ENCODE measurements at places on chromosomes 4 and X.

- DNase-seq: no peak
These were observed 918.9 kb upstream of the EPHA5 start for GRCh38 chr4:66589183-66589582.

- DNase-seq: no peak
These were observed 73.3 kb downstream of the FRYL start for GRCh38 chr4:48706736-48707135.

DNA sequence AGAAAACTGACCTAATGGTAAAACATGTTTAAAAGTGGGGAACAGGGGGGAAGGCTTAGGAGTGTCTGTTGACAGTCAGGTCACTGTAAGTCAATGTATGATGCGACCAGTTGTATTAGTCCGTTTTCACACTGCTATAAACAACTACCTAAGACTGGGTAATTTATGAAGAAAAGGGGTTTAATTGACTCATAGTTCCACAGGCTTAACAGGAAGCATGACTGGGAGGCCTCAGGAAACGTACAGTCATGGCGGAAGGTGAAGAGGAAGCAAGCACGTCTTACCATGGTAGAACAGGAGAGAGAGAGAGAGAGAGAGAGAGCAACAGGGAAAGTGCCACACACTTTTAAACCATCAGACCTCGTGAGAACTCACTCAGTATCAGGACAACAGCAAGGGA is 13.0 kb upstream of the PLAC1 start:
- no peak for DNase-seq

DNA sequence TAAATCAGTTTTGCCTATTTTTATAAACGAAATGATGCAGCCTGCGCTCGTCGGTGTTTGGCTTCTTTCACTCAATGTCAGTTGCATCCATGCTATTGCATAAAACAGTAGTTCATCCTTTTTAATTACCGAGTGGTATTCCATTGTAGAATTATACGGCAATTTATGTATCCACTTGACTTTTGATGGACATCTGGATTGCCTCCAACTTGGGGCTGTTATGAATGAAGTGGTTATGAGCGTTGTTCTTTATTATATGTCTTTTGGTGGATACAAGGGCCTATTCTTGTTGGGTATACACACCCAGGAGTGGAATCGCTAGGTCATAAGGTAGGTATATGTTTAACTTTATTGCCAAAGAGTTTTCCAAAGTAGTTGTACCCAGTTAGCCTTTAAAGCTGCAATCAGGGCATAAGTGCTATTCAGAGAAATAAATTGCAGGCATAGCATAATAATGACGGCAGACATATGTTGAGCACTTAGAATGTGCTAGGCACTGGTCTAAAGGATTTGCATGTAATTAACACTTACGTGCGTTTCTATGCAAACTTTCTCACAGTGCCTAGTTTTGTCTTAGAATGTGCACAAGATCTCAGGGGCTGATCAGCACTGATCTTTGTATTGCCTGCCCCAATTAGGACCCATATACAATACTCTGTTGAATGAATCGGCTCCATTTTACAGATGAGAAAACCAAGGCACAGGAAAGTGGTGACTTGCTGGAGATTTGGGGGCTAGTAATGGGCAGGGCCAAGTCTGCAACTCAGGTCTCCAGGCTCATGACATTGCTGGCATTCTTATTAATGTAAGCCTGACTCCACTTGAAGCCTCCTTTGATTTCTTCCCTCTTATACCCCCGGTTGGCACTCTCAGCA is 407.0 kb downstream of the BCOR start:
- no peak for DNase-seq

GRCh38 chr4:88802585-88803286 is 105.1 kb upstream of the NAP1L5 start:
- no peak for DNase-seq

DNA sequence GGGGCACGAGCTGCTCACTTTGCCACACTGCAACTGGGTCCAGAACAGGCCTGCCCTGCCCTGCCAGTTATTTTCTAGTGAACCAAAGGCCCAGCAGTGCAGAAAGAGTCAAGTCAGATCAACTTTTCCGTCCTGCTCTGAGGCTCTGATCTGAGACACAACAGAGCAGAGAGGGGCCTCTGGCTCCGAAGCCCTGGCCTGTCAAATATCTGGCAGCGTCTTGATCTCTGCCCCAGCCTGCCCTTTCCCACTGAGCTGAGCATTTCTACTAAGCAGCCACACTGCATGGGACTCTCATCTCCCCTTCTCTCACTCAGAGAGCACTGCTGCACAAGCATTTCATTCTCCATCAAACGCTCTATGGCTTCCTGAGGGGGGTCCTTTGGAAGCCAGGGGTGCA is 11.8 kb downstream of the IGFBP7 start:
- no peak for DNase-seq

- DNase-seq: no peak
These were observed 57.2 kb downstream of the RUFY3 start for GRCh38 chr4:70778888-70779422.

DNA sequence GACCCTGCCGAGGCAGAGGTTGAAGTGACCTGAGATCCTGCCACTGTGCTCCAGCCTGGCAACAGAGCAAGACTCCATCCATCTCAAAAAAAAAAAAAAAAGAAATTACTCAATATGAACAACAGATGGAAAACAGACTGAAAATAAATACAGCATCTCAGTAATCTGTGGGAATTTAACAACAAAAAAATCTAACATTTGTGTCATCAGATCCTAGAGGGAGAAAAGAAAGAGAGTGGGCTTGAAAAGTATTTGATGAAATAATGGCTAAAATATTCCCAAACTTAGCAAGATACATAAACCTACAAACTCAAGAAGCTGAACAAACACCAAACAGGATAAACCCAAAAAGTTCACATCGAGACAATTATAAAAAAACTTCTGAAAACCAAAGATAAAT is 84.7 kb downstream of the CENPC start:
- no peak for DNase-seq

DNA sequence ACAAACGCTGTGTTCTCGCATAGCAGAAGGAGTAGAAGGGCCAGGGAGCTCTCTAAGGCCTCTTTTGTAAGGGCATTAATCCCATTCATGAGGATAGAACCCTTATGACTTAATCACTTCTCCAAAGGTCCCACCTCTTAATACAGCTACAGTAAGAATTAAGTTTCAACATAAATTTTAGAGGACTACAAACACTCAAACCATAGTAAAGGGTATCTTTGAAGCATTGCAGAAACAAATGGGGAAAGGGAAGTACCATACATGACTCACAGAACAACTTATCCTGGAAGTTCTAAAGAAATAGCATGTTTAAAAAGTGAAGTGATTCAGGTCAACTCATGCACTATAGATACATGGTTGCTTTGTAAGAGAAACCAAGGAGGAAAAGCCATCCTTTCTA is 680.8 kb downstream of the RPA4 start:
- no peak for DNase-seq

DNA sequence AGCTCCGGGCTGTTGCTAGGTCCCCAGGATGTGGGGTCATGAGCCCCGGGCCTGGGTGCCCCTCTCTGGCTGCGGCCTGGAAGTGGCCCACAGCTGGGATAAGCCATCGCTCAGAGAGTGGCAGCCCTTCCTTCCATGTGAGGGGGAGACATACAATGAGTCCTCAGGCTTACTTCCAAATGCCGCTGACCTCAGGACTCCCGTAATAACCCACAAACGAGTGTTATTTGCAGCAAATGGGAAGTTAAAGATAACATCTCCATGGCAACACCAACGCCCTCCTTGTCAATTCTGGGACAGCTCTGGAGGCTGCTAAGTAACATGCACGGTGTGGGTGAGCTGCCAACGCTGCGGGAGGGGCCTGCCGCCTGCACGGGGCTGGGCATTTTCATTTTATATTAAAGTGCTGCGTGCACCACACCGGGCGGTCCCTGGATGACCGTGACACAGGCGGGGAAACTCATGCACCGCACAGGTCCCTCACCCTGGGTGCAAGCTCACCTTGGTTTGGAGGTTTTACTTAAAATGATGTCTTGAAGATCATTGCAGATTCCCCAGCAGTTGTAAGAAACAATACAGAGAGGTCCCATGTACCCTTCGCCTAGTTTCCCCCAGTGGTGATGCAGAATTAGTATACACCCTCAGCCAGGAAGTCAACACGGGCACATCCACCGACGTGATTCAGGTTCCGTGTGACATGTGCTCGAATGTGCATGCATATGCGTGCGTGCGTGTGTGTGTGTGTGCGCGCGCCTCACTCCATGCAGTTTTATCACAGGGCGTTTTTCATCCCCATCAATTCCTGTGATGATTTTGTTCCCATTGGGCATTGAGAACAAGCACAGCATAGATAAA is 79.4 kb downstream of the ABLIM2 start:
- peak; percentile 53 for DNase-seq

DNA sequence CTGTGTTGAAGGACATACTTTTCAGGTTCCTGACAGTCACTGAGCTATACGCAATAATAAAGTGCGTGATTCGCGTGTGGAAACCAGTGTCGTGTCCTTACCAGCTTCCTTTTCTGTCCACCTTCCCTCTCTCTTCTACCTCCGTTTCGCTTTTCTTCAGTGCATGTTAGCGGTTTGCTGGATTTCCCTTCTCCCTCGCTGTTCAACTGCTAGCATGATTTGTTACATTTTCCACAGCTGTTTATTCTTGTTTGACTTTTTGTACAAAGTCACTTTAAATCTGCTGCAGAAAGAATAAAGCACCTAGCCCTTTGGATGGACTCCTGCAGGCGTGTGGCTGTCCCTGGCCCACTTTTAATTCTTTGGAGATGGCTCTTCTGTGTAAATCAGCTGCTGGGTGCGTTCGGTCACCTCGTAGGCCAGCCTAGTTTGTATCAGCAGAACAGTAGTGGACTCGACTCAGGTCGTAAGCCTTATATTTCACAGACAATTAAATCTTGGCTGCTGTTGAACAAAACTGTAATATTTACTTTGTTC is 8.9 kb upstream of the HAND2 start:
- DNase-seq: peak; percentile 49

GRCh38 chrX:9612146-9612505 is 147.3 kb downstream of the TBL1X start:
- no peak for DNase-seq

GRCh38 chrX:147738265-147738664 is 173.5 kb upstream of the FMR1 start:
- no peak for DNase-seq

DNA sequence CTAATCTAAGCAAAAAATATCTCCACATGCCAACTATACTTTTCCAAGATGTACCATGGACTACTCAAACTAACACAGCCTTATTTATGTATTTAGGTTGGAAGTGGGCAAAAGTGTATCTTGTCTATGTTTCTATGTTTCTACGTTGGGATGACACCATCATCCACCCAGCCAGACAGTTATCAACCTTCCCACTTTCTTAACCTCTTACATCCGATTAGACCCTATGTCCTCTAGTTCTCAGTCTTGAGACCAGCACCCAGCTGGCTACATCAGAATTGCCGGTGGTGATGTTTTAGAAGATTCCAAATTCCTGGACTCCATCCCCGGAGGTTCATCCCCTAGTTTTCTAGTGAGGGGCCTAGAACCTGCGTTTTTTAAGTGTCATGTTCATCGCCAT is 1.0 kb upstream of the AASDH start:
- no peak for DNase-seq

- DNase-seq: no peak
These were observed 94.8 kb downstream of the MID1 start for GRCh38 chrX:10525381-10526120.

All from endodermal cell (in vitro differentiated cells).